Left lung (tissue), 14 donors: ENCODE measurements at places on chromosomes 1 and 21. TPM values are rescaled to one million over a fixed set of nuclear protein-coding genes. Genes with fewer than 3 reads are reported as not detected.

The CR1L gene
- total RNA-seq = 0.73 TPM

The KIF14 gene
- 2.2 TPM for total RNA-seq

The SLC45A1 gene
- total RNA-seq = 1.4 TPM

The CLCA4 gene
- total RNA-seq = not detected

The PTPN14 gene
- total RNA-seq = 36.8 TPM

DNA sequence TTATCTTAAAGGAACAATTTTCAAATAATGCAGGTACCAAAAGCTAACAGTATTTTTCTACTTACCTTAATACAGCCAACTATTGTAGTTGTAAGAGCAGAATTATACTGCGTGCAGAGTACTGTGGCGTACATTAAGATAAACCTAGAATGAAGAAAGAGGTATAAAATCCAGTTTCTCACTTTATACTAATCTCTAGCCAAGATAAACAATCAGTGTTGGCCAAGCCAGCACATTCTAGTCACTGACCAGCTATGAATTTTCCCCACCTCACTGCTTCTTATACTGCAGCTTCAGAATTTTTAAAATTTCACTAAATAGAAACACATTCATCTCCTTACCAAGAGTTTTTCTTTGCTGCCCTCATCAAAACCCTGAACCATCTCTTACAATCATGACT lies 33.6 kb downstream of the SLC35D1 start:
- DNase-seq = no peak

DNA sequence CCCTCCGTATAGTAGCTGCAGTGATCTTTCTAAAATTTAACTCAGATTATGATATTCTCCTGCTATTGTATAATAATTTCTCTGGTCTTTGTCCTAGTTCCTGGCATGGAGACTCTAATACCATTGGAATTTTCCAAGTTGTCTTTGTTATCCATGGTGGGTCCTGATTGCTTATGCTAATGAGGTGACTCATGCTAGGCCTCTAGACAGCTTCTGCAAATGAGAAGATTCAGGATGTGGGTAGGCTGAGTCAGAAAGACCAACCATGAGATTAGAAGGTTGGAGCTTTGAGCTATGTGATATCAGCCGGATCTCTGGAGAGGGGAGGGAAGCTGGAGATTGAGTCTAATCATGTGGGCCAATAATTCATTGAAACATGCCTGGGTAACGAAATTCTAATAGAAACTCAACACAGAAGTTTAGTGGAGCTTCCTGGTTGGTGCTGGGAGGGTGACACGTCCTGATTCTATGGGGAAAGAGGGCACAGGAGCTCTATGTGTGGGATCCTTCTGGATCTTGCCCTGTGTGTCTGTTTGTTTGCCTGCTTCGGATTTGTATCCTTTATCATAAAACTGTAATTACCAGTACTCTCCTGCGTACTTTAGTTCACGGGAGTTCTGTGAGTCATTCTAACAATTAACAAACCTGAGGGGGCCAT lies 73.2 kb upstream of the CNIH3 start:
- DNase-seq = no peak

- no peak for DNase-seq
Measured at GRCh38 chr1:58626293-58626692, 49.2 kb upstream of the TACSTD2 start.

GRCh38 chr1:197980457-197980856 lies 63.3 kb downstream of the LHX9 start:
- DNase-seq = no peak

DNA sequence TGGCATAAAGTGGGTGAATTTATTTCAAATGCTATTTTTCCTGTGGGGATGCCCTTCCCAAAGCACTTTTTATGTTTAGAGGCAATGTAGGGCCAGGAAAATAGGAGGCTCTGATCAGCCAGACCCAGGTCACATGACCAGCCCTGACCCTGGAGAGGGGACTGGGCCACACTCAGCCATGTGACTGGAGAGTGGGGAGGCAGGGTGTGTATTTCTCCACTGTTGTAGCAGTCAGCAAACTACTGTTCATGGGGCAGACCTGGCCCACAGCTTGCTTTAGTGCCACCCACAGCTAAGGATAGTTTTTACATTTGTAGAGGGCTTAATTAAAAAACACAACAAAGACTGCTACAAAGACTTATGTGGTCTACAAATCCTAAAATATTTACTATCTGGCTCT lies 153.8 kb downstream of the ACTL8 start:
- DNase-seq = no peak

GRCh38 chr1:108034396-108034795 lies 69.4 kb upstream of the VAV3 start:
- DNase-seq = no peak
